Stimulated activated CD4-positive, alpha-beta T cell treated with anti-CD3 and anti-CD28 coated beads, Interleukin-2, amount 100 ng/mL, for 24 hours (primary cell): ENCODE measurements at places on chromosomes 11 and 22.

- no peak for DNase-seq
These were observed 36.0 kb upstream of the LDLRAD3 start for GRCh38 chr11:35907648-35908431.

GRCh38 chr22:44031158-44031952 is 7.3 kb downstream of the PARVB start:
- DNase-seq = no peak

DNA sequence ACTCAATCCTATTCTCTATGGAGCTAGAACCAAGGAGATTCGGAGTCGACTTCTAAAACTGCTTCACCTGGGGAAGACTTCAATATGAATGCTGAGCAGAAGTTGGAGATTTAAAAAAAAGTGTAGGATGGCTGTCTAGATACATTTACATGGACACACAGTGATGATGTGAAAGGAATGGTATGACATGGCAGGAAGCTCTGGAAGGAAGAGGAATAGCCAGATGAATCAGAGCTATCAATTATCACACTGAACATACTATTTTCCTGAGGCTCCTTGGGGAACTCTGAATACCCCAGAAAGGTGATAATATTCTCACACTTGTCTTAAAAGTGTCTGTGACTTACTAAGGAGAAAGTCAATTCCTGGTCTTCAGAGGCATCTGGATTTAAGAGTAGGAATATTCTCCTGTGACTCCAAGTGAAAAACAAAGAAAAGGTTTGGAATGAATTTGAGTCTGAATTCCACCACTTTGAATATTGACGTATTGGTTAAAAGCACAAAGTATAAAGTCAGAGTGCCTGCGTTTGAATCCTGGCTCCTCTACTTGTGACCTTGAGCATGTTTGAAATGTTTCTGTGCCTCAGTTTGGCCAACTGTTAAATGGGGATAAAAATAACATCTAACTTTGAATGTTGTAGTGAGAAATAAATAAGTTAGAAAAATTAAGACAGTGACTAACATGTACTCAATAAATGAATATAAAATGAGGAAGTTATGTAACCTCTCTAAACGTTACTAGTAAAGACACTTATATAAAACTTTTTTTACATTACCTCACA is 1.3 kb downstream of the OR52D1 start:
- DNase-seq = no peak

DNA sequence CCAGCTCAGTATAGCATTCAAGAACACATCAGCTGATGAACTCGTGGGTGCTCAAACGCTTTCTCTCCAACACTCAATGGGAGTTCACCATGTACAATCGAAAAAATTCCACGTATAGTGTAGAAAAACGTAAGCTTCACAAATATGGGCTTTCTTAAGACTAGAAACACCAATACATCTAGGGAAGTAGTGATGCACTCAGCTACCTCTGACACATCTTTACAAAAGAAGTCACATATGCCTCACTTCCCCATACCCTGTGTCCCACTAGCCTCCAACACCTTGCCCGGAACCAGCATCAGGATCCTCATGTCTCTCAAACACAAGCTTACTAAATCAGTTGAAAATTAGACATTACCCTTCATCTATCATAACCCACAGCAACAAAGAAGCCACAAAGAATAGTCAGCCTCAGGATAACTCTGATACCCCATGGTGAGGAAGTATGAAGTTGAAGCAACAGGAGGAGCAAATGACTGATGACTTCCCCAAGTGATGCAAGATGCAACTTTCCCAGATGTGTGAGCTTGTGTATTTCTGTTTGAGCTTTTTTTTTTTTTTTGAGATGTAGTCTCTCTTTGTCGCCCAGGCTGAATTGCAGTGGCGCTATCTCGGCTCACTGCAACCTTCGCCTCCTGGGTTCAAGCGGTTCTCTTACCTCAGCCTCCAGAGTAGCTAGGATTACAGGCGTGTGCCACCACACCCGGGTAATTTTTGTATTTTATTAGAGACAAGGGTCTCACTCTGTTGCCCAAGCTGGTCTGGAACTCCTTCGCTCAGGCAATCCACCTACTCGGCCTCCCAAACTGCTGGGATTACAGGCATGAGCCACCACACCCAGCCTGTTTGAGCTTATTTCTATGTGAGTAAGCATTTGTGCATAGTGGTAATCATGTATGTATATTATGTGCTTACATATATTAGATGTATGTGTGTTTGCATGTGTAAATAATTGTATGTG is 8.5 kb upstream of the DENND5A start:
- DNase-seq = peak; percentile 10

DNA sequence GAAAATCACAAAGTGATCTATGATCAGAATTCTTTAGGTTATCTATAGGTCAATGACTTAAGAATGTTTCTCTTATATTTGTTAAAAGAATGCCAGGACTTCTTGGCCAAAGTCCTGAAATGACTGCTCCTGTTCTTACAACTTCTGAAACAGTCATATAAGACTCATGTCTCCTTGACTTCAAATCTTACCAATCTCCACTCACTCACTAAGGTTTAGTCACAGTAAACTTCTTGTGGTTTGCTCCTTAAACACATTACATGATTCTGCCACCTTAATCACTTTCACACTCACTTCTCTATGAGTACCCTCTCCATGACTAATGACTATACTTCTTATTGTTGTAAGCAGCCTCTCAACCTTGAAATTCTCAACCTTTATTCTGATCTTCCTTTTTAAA is 648.7 kb upstream of the CCDC179 start:
- no peak for DNase-seq

DNA sequence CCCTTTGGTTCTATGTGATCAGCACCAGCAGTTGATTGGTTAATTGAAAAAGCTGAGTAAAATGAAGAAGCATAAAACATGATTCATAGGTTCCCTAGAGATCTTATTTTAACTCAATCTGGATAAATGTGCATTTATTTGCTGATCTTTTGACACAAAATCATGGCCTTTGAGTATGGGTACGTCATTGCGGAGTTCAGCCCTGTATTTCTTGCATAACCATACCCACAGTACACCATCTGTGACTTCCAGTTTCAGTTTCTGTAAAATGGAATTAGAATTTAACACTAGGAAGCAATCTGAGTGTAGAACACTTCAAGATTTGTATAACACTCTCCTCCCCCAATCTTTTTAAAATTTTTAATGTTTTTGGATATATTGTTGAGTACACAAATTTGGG is 358.2 kb downstream of the DDX10 start:
- no peak for DNase-seq

- DNase-seq = no peak
These were observed 13.1 kb downstream of the CRY2 start for GRCh38 chr11:45860348-45860747.

- DNase-seq = no peak
These were observed 540.8 kb downstream of the SOX6 start for GRCh38 chr11:15815246-15816195.

GRCh38 chr22:24772493-24773220 is 1.9 kb downstream of the PIWIL3 start:
- DNase-seq = no peak

GRCh38 chr22:38951734-38952133 is 5.7 kb upstream of the APOBEC3A start:
- DNase-seq = no peak

DNA sequence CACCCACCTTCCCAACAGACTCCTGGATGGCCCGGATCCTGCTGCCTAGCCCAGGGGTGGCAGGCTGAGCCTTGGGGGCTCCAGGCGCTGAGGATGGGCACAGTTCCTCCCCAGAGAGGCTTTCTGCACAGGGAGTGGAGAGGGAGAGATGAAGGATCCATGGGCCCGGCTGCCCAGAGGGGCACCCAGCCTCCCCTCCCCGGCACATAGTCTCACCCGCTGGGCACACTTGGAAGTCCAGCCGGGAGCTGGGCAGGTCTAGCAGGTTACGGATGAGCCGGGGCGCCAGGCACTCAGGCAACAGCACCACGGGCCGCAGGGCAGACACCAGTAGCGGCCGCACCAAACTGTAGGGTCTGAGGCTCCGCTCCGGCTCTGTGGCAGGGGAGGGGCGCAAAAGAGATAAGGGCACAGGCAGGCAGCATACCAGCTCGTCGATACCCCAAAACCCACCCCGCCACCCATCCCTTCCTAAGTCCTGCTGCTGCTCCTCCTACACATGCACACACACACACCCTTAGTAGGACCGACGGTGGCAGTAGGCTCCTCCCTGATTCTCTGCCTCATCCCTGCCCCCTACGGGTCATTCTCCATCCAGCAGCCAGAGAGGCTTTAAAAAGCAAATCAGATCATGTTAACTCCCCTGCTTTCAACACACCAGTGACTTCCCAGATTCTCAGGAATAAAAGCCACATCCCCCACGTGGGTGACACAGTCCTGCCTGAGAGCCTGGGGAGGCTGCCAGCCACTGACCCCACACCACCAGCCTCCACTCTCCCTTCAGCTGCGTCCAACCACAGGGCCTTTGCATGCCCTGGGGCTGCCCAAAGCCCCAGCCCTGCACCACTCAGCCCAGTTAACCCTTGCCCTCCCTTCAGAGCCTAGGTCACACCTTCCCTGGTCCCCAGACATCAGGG is 6.5 kb upstream of the MFNG start:
- DNase-seq = peak; percentile 64

- DNase-seq = no peak
These were observed 93.5 kb upstream of the ARHGAP20 start for GRCh38 chr11:110805756-110806155.

DNA sequence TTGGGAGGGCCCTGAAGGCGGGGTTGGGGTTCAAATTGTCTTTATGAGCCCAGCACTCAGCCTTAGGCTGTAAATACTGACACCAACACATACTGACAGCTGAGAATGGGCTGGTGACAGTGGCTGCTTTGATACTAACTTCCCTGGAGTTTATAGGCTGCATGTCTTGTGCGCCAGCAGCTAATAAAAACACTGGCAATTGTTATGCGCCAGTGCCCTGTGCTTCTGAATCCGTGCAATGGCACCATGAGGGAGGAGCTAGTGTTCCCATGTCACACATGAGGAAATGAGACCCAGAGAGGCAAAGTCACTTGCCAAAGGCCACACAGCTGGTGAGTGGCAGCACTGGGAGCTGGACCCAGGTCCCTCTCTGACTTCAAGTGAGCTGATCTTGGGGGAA is 23.8 kb downstream of the SHISAL1 start:
- DNase-seq = no peak

GRCh38 chr22:41739576-41739975 is 40.3 kb downstream of the MEI1 start:
- no peak for DNase-seq

DNA sequence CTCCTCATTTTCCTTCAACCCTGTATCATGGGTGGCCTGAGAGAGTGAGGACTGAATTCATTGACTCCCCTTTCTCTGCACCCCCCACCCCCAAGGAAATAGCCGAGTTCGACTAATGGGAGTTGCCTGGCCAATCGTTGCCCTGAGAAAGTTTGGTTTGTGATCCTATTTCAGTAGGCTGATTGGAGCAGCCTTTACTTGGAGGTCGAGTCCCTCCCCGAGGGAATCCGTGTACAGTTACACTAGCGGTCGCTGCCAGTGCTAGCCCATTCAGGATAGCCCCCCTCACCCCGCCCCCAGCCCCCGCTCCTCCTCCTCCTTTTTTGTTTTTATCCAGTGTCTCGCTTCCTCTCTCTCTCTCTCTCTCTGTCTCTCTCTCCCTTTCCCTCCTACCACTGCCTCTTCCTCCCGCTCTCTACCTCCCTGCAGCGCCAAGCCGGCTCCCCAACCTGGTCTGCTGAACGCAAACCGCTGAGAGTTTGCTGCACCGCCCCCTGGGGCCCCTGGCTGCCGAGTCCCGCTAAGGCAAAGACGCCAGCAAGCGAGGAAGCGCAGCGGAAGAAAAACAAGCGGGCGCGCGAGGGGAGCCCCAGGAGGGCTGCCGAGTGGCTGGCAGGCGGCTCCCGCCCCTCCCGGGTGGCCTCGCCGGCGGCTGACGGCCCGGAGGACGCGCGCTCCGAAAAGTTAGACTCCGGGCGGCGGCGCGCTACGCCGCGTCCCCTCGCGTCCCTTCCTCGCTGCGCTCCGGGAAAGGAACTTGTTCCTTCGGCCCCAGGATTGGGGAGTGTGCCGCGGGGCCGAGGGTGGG is at the start of gene GRAMD1B:
TSS of gene GRAMD1B (plus strand) at position 357 of the 808 bp plus-strand sequence. CDS start 524 bp downstream, outside the sequence.
- peak; percentile 76 for DNase-seq

- DNase-seq = no peak
These were observed 52.9 kb downstream of the TIMP3 start for GRCh38 chr22:32854351-32854804.

DNA sequence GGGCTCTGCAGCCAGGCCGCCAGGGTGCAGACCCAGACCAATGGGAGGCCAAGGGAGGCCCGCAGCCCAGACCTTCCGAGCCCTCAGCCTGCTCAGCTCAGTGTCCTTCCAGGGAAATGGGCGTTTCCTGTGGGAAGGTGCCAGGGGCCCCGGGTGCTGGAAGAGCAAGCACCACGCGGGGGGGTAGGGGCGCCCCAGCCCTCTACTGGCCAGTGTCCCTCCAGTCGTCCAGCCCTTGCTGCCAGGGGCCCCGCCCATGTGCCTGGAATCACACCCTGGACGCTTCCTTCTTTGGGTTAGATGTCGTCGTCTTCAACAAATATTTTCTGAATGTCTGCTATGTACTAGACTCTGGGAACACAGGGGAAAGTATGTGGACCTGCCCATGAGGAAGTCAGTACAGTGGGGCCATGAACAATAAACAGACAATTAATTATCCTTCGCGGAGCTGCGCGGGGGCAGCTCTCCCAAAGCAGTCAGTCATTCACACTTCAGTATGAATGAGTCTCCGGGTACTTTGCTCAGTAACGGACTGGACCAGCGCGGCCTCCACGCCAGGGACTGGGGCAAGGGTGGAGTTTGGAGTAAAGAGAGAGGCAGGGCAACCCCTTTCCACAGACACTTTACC is 60.2 kb downstream of the CDKN1C start:
- no peak for DNase-seq

GRCh38 chr11:66172146-66172545 is 96.3 kb upstream of the RAB1B start:
- DNase-seq = peak; percentile 39

GRCh38 chr22:38114484-38115398 is 4.3 kb upstream of the BAIAP2L2 start:
- peak; percentile 85 for DNase-seq

GRCh38 chr22:42065438-42066125 is 5.0 kb downstream of the NAGA start:
- DNase-seq = no peak
